A549 (cell line): ENCODE measurements at places on chromosomes 3 and 15.

DNA sequence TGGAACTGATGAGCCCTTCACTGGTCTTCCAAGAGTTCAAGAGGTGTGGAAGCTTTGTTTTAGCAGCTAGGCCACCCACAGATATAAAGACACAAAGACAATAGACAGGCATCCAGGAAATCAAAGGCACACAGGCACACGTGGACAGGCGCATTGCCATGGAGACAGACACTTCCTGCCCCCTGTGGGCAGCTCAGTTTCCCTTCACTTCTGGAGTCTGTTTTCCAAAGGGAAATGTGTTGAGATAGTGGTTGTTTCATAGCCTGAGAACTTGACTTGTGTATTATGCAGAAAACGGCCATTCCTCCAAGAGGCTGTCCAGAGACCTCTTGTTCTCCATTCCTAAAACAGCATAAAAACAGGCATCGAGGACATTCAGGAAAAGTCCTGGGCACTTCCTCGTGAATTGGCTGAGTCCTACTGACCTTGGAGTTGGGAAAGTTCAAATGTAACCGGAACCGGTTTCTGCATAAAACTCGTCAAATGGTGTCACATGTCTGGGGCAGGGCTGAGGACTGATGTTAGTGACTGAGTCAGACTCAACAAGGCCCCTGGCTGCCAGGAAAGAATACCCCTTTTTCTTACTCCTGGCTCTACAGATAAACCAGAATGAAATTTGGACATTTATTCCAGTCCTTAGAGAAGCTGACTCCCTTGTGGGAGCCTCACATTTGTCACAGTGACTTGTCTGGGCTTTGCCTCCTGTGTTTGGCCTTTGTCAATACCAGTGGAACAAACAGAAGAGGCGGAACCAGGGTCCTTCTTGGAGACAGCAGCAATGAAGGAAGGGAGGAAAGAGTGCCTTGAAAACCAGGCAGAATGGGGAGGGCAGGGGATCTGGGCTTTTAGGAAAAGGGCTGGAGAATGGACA lies 1.3 kb downstream of the ALPK3 start:
- DNase-seq: no peak

DNA sequence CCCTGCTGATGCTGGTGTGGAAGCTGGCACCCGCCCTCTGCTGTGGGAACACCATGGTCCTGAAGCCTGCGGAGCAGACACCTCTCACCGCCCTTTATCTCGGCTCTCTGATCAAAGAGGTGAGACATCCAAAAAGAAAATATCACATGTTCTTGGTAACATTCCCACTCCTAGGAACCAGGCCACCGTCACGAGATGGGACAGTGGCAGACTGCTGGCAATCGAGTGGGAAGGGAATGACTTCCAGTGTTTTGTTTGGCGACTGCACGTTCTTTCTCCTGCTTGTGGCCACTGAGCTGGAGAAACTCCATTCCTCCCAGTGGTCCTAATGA lies 14.3 kb downstream of the ALDH1A3 start:
- DNase-seq: no peak

DNA sequence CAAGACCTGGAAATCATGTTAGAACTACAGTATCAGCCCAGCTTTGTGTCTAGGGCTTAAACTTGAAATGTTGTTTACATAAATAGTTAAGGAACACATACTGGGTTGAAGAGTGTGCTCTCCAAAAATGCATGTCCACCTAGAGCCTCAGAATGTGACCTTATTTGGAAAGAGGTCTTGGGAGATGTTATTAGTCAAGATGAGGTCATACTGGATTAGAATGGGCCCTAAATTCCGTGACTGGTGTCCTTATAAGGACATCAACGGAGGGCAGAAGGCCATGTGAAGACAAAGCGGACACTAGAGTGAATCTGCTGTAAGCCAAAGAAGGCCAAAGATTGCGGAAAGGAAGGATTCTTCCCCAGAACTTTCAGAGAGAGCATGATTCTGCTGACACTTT lies 759.2 kb upstream of the CFAP20DC start:
- peak; percentile 5 for DNase-seq

DNA sequence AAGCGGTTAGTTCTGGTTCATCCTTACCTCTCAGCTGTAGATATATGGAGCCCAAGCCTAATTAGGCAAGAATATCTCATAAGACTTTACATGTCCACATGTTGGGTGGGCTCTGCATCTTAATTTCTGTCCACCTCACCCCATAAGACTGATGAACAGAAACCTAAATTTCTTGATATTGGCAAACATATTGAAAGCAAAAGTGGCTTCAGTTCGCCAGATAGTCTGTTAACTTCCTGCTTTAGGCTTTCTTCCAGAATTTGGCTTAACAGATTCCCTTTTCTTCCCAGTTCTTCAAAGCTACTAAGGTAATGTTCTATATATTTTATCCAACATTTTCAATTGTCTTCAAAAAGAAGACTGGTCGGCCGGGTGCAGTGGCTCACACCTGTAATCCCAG lies 19.7 kb downstream of the GABPB1 start:
- no peak for DNase-seq

- peak; percentile 6 for DNase-seq
Observed at GRCh38 chr15:38440353-38441129, 13.4 kb upstream of the FAM98B start.
